ENCODE measurements at places on chromosomes 3 and 15.
A peak's percentile ranks its signal among the peaks of the same experiment; 100 is the strongest.

- DNase-seq = peak; percentile 46
Measured at GRCh38 chr3:5194801-5195509, 7.4 kb downstream of the EDEM1 start.

GRCh38 chr3:170909129-170909903, 879 bp upstream of the EIF5A2 start:
- DNase-seq = no peak

DNA sequence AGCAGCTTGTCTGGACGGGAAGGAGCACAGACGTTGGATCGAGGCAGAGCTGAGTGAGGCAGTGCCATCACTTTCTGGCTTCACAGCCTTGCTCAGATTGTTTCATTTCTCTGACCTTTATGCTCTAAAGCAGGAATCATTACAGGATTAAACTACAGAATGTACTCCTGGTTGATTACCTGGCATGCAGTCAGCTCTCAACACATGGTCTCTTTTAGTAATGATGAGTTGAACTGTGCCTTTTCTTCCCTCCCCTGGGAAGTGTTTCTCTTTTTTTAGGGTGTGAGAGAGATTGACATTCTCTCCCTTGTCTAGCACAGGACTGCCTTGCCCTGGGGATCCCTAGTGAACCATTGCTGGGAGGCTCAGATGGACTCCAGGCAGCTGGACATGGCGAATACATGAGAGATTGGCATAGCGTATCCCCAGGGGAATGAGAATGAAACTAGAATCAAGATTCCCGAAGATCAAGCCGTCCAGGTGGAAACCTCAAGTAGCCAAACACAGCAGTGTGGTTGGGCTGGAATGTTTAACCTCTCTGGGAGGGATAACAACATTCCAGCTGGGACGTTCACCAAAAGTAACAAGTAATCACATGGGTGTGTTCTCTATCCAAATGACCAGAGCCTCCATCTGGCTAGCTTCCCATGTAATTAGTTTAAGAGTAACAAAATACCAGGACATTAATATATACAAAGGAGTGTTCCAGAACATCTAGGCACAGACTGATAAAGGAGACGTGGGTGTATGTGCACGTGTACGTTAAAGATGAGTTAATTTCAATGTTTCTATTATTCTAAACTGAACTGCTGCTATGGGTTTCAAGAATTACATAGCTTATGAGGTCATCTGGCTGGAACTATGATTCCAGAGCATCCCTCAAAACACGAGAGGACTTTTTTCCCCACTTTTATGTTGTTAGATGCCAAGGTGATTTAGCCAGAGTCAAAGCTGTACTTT, 118.6 kb upstream of the NR2E3 start:
- DNase-seq = peak; percentile 32

- DNase-seq = peak; percentile 38
Measured at GRCh38 chr3:124362455-124362854, 367.8 kb upstream of the UMPS start.

GRCh38 chr15:48427479-48427878, 96.2 kb downstream of the DUT start:
- DNase-seq = no peak

DNA sequence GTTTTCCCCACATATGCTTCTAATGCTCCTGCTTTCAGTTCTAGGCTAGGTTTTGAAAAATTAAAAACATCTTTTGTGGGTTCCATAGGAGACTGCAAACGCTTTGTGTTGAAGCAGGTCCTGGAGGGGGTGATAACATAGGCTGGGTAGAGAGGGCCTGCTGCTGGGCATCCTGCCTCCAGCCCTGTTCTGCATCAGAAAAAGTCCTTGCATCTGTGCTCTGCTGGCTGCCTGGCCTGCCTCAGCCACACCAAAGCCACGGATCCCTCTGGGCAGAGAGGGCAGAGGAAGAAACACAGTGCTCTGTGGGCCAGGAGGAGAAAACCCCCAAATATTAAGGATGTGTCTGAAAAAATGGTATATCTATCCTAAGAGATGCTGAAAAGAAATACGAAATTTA, 3.9 kb upstream of the ARPP21 start:
- no peak for DNase-seq

DNA sequence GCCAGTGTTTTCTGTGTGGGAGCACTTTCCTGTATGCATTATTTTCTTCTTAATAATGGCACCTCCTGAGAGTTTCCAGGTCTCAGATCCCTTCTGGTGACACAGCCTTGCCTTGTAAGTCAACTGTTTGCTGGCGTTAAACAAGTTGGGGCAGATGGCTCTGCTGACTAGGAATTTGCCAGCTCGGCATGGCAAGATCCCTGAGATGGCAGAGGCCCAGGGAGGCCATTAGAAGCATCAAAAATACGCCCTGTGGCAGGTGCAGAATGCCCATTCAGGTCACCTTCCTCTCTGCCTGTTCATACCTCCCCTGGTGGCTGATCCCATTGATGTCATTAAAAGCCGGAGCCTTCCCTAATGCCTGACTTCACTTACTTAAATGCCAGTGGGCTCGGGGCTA, 320.9 kb upstream of the CTDSPL start:
- DNase-seq = no peak

- no peak for DNase-seq
Measured at GRCh38 chr3:106913111-106913698, 464.0 kb upstream of the CCDC54 start.

GRCh38 chr3:74268753-74269152, 345.7 kb downstream of the CNTN3 start:
- no peak for DNase-seq

DNA sequence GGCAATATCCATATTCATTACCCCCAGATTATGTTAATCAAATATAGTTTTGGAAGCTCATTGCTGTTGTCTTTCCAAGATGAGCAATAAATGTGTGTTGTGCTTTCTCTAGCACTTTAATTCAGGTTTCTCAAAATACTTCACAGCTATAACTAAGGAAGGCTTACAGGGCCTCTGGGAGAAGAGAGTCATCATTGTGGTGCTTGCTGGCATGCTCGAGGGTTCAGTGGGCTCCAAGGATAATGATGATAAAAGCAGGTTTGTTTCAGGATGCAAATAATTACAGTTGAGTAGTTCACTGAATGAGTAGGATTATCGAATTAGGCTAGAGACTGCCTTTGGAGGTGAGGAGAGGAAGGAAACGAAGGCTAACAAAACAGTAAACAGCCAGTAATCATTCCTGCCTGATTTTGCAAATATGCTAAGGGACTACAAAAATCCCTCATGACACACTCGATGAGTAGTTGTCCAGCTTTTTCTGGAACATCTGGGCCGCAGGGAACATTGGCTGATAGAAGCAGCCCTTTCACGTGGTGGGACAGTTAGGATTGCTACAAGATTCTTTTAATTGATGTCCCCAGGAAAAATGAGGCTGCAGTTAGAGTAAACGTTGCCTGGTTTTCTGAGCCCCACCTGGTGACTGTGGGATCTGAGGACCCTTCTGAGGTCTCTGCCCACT, 54.1 kb downstream of the SLC7A14 start:
- DNase-seq = peak; percentile 12

DNA sequence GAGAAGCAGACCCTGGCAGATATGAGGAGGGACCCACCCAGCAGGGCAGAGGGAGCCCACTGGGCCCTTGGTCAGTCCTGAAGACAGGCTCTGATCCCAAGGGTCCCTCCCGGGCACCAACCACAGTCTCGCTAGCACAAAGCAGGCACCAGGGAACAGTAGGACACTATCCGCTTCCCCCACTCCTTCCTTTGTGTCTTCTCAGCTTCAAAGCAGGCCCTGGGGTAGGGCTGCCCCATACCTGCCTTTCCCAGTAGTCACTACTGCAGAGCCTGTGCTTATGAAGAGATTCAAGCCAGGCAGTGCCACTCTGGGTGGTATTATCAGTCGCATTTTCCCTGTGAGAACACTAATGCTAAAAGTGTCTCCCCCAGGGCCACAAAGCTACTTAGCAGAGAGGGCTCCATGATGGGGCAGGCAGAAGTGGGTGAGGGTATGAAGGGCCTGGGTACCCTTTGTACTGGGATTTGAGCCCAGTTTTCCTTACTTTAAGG, 32.7 kb downstream of the SRPRB start:
- DNase-seq = no peak

GRCh38 chr3:138202945-138203701, 16.0 kb downstream of the ARMC8 start:
- no peak for DNase-seq

DNA sequence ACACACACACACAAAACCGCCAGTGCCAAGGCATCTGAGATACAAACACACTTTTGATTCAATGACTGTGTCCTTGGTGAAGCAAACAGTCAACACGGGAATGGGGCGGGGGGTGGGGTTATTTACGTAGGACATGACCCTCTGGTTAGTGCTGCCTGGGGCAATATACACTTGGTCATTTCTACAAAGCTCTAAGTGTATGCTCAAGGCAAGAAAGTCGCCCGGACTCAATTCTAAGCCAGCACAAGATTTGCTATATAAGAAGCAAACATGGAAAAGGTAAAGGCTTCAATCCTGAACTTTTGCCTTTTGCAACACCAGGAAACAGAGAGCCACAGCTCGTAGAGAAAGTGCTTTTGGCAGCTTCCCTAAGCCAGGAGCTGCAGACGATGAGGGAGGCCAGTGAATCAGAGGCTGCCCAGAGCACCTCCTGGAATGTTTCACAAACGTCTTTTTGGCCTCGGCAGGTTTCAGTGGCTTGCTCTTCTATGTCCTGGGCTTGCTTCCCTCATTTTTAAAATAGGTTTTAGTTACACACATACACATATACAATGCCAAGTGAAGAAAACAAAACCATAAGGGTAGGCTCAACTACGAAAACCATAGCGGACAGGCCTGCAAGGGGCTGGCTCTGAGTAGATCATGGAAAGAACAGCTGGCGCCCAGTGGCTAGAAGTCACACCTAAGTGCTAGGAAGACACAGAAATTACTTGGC, 73.6 kb downstream of the TM4SF4 start:
- DNase-seq = peak; percentile 73

GRCh38 chr15:89367485-89368451, 33.1 kb upstream of the POLG start:
- no peak for DNase-seq

- no peak for DNase-seq
Measured at GRCh38 chr3:179263134-179263533, 12.2 kb upstream of the KCNMB3 start.

GRCh38 chr3:18445401-18446148, 20.4 kb upstream of the SATB1 start:
- peak; percentile 34 for DNase-seq

GRCh38 chr3:27657404-27657803, 64.7 kb downstream of the EOMES start:
- DNase-seq = no peak

- DNase-seq = no peak
Measured at GRCh38 chr3:156599089-156599874, 44.4 kb upstream of the SSR3 start.

GRCh38 chr3:60932643-60933042, 318.6 kb downstream of the FHIT start:
- DNase-seq = no peak

DNA sequence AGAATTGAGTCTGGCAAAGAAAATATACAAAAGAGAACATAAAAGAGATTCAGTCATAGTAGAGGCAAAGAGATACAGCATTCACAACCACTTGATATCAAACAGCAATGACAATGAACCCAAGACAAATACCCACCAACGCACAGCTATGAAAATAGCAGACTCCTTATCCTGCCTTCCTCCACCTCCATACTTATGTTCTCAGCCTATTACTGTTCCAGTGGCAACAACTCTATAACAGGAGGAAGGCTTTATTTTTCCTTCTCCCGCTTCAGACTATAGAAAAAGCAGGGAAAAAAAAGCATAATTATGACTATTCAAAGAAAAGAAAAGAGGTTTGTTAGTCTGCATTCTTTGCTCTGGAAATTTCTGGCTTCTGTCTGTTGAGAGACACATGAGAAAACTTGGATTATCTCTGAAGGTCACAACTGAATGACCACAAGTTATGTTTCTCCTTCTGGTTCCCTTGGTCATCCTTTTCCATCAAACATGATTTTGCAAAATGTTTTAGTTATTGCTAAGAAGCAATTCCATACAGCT, 81.2 kb upstream of the PLXND1 start:
- DNase-seq = no peak

DNA sequence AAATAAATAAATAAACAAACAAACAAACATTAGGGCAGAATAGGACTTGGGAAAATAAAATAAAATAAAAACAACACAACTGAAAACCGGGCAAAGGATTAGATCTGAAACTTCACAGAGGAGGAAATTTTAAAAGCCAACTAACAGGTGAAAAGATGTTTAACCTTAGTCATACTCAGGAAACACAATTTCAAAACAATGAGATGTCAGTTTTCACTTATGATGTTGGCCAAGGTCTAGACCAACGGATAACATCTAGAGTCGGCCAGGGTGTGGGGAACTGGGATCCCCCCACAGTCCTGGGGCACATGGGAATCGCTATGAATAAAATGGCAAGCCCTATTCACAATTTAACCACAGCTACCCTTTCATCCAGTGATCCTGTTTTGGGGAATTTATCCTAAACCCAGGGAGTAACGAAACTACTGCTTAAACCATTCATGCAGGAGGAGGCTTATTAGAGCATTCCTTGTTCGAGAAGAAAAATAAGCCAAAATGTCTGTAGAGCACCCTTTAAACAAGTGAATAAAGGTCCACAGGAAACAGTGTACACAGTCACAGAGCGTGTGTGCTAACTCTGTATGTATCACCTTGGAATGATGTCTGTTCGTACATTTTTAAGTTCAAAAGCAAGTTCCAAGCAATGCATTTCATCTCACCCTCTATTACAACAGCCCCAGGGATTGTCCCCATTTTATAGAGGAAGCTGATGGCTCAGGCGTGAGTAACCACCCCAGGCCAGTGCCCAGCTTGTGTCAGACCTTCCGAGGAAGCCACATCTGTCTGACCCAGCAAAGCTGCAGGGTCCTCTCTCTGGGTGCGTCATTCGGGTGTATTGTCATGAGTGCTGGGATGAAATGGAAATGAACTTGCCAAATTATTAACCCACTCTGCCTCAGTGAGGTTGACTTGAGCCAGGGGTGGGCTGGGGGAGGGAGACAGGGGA, 6.3 kb upstream of the ANPEP start:
- DNase-seq = no peak

GRCh38 chr3:139281096-139281495, 62.7 kb upstream of the MRPS22 start:
- no peak for DNase-seq

DNA sequence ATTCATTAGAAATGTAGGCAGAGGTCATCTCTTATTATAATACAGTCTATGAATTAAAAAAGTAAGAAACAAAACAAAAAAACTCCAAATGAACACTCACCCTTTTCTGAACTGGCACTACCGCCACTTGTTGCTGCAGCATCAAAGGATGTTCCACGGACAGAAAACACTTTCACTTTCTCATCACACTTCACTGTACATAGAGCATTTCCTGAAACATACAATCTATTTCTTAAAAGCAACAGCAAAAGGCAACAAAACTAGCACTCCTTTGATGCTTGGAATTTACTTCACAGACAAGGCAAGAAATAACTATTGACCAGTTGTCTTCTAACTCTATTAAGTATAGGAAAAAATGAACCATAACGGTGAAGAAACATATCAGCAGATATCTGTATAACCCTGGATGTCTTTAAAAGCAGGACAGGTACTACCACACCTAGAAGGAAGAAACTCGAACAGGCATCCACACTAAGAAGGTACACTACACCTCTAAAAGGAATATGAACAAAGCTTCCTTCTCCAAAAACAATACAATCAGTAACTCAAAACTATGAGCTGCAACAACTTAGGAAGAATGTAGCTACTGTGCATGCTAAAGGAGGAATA, 24.9 kb downstream of the ETFA start:
- DNase-seq = no peak

GRCh38 chr3:89171687-89172545, 64.5 kb downstream of the EPHA3 start:
- no peak for DNase-seq

- no peak for DNase-seq
Measured at GRCh38 chr15:90382320-90382719, 5.7 kb upstream of the IQGAP1 start.
